Mucosa of descending colon (tissue), 3 donors: ENCODE measurements at places on chromosomes 6 and 20. TPM values are rescaled to one million over a fixed set of nuclear protein-coding genes. Genes with fewer than 3 reads are reported as not detected.

- no peak for DNase-seq
These were observed 31.3 kb downstream of the KIAA0319 start for GRCh38 chr6:24614648-24615047.

DNA sequence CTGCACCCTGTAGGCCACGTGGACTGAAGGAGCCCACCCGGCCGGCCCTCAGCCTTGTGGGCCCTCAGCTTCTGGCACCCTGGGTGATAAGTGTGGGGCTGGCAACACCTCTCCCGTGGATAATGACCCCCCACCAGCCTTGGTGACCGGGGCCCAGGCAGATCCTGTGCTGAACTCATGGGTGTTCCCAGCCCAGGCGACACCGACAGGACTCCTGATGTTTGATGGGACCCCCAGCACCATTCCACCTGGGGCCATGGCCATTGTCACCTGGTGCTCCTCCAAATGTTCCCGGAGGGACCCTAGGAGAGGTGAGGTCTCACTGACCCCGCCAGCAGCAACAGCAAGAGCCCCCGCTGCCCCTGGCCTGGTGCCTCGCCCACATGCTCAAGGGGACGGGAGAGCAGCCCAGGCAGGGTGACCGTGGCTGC lies 19.4 kb upstream of the FRMD1 start:
- DNase-seq: no peak

- no peak for DNase-seq
These were observed 13.0 kb downstream of the PNISR start for GRCh38 chr6:99412065-99412464.

DNA sequence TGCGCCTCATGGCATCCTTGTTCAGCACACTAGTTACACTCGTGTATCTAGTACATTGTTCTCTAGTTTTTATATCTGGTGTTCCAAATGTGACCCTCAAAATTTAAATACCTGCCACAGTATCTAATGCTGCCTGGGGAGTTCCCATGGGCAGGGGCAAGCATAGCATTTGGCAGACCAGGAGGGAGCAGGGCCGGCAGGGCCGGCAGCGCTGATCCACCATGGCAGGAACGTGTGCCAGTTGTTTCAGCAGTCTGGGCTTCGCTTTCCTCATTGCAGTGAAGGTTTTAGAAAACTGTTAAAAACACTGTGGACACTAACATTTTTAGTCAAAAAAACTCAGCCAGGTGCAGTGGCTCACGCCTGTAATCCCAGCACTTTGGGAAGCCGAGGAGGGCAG lies 19.2 kb downstream of the NANP start:
- no peak for DNase-seq

DNA sequence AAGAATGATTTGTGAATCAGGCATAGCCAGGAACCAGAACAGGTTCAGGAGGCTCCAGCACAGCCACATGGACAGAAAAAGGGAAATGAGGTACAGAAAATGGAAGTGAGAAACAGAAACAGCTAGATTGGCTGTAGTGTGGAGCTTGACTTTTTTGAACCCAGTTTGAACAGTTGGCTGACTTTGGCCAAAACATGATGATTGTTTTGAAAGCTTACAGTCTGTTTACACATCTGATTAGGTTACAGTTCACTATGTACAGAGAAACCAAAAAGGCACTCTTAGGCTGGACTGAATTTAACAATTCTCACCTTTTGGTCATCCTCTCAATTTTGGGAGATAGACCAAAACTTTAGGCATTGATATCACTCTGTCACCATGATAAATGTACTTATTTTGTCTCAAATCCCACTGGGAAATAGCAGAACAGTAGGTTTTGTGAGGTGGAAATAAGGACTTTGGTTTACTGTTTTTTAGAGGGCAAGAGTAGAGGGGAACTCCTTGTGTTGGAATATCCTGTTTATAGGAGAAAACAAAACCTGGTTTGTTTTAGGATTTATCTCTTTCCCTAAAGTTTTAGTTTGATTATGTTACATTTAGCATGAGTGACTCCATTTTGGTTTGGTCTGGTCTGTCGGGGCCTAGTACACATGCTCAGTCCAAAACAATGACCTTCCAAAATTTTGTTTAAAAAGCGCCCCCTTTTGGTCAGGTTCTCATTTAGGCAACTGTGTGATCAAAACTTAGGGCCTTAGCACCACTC lies 123.1 kb downstream of the OLIG3 start:
- no peak for DNase-seq

DNA sequence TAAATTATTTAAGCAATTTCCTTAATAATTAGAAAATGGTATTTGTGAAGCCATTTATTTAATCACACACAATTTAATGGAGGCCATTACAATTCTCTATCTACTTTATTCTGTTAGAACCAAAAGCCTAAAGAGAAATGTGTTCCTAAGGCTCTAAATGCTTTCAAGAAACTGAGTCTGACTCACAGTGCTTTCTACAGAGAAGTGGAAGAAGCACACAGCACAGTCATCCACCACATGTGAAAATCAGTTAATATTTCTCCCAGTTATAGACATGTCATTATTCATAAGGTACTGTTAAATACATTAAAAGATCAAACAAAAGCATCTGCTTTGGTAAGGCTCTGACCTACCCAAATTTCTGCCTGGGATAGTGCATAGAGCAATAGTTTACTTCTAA lies 214.4 kb downstream of the ALDH8A1 start:
- no peak for DNase-seq

GRCh38 chr6:8941577-8941976 lies 506.2 kb upstream of the SLC35B3 start:
- no peak for DNase-seq

- DNase-seq: no peak
These were observed 28.8 kb upstream of the TLDC2 start for GRCh38 chr20:36847009-36847709.

DNA sequence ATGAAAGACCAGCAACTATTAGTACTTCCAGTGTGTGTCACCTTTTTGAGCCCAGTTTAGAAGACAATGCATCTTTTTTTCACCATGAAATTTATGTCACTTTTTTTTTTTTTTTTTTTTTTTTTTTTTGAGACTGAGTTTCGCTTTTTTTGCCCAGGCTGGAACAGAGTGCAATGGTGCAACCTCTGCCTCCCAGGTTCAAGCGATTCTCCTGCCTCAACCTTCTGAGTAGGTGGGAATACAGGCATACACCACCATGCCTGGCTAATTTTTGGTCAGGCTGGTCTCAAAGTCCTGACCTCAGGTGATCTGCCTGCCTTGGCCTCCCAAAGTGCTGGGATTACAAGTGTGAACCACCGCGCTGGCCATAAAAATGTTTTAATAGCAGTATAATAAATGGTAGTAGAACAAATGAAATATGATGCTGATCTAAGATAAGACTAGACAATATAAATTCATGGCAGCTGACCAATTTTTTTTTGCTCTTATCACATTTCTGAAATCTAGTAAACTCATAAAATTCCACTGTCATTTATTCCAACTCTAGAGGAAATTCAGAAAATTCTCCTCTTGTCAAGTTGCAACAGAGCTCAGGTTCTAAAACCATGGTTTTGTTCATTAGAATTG lies 21.3 kb downstream of the NHSL1 start:
- peak; percentile 46 for DNase-seq

GRCh38 chr20:20009784-20010253 lies 7.3 kb upstream of the NAA20 start:
- no peak for DNase-seq

- DNase-seq: no peak
These were observed 86.5 kb downstream of the ASXL1 start for GRCh38 chr20:32444474-32445220.

DNA sequence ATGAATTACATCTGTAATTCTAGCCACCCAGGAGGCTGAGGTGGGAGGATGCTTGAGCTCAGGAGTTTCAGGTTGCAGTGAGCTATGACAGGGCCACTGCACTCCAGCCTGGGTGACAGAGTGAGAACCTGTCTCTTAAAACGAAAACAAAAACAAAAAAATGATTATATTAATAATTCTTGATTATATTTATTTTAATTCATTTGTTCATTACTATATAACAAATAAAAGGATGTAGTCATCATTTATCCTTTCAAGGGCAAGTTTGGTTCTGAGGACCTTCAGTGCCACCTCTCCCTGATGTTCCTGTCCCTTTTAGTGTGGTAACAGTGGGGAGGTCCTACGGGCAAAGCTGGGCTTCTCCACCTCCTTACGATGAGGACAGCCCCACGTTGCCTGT lies 167.1 kb upstream of the SCGN start:
- no peak for DNase-seq

- DNase-seq: no peak
These were observed 329 bp upstream of the ZKSCAN3 start for GRCh38 chr6:28349344-28349891.

GRCh38 chr6:123000244-123000770 lies 4.3 kb downstream of the CLVS2 start:
- DNase-seq: no peak

GRCh38 chr20:39399463-39399862 lies 437.3 kb downstream of the DHX35 start:
- no peak for DNase-seq

DNA sequence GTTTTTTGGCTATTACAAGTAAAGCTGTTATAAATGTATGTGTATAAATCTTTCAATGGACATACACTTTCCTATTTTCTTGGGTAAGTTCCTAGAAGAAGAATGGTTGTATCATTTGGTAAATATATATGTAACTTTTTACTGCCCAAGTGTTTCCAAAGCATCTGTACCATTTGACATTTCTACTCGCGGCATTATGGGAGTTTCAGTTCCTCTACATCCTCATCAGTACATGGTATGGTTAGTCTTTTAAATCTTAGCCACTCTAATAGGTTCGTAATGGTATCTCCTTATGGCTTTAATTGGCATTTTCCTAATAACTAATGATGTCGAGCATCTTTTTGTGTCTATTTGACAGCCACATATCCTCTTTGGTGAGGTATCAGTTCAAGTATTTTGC lies 12.9 kb downstream of the SNPH start:
- no peak for DNase-seq

DNA sequence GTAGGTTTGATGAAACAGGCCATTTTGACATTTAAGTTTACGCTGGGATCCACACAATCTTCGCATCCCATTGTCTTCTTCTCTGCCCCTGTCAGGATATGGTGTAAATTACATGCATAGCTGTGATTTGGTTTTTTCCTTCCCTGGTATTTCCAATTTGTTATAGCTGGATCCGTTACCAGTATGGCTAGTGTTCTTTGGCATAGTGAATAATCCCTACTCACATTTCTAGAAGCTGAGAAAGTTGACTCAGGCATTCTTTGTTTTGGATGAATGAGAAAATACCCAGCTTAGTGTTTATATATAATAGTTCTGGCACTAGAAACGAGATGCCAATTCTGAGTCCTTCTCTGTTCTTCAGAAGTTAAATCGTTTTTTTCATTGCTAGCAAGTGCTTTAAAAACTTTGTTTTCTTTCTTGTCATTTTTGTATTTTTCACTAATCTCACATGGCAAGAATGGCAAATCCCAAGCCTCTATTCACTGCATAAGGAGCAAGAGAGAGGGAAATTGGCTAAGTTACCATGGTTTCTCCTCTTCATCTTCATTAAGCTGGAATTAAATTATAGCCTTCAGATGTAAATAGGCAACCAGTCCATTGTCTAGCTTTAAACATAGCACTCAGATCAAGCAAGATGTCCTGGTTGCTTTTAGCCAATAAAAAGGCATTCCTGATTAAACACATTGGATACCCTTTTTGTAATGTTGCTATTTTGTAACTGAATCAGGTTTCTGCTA lies 91.9 kb upstream of the LAMP5 start:
- no peak for DNase-seq

- peak; percentile 43 for DNase-seq
These were observed 141.5 kb downstream of the ANKRD60 start for GRCh38 chr20:58086763-58087561.

- DNase-seq: no peak
These were observed 57.8 kb downstream of the FOXA2 start for GRCh38 chr20:22526512-22527012.

GRCh38 chr20:2825761-2826160 lies 9.6 kb downstream of the TMEM239 start:
- DNase-seq: no peak

DNA sequence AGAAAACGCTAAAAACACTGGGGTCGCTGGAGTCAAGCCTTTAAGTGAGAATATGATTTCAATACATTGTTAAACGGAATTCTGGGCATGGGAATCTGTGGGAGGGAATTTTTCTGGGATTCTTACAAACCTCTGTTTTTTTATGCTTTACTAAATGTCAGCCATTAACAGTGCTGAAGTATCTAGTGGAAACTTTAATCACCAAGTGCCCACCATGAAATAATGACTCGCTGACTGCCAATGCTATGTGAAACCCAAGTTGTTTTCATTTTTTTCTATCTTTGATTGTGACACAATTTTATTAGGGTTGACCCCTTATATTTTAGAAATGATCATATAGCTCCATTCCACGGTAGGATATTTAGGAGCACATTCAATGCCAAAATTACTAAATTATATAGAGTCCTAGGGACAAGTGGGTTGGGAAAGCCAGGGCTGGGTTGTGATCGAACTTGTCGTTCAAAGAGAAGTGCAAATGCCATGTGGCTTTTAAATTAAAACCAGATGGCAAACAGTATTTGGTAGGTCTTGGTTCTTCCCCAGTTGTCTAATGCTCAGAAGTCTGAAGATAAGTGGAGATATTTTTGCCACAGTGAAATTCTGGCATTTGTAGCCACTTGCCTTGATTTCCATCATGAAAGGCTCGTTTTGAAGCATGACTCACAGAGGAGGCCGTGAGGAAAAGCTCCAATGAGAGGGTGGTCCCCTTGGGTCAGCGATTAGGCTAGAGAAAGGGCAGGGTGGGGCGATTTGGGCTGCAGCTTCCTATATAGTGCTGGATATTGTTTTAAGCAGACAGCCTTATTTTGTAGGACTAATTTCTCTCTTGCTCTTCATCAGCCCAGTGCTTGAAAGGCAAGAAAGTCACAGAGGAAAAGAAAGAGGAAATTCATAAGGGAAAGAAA lies 254.4 kb upstream of the JAG1 start:
- DNase-seq: no peak

RIMS4 gene
- 2.0 TPM for total RNA-seq

RSPH4A gene
- total RNA-seq: 0.19 TPM

COL21A1 gene
- 2.1 TPM for total RNA-seq

DNMT3B gene
- 1.3 TPM for total RNA-seq

FAM184A gene
- 0.87 TPM for total RNA-seq

PPP1R14C gene
- 11.1 TPM for total RNA-seq

MYH7B gene
- 0.99 TPM for total RNA-seq

NOX3 gene
- not detected for total RNA-seq

KCNB1 gene
- total RNA-seq: 0.46 TPM

PPP1R3G gene
- total RNA-seq: 0.55 TPM
